ENCODE measurements at places on chromosomes 6 and 20.

DNA sequence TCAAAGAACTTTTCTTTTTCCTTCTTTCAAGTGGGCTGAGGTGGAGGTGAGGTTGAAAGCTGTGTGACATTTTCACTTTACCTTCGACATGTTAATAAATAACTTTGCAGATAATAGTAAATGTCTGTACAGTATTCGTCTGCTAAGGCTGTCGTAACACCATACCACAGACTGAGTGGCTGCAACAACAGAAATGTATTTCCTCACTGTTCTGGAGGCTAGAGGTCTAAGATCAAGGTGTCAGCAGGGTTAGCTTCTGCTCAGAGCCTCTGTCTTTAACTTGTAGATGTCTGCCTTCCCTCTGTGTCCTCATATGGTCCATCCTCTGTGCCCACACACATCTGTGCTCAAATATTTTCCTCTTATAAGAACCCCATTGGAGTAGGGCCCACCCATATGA is 14.9 kb downstream of the PHACTR2 start:
- H3K27ac ChIP-seq: peak overlapping the region; percentile 68
- no peak for ATAC-seq
- no peaks in the 10 kb centered on the region for H3K36me3 ChIP-seq
- peaks cover 42% of the 10 kb centered on the region for H3K4me1 ChIP-seq
- no peaks in the 10 kb centered on the region for H3K27me3 ChIP-seq

DNA sequence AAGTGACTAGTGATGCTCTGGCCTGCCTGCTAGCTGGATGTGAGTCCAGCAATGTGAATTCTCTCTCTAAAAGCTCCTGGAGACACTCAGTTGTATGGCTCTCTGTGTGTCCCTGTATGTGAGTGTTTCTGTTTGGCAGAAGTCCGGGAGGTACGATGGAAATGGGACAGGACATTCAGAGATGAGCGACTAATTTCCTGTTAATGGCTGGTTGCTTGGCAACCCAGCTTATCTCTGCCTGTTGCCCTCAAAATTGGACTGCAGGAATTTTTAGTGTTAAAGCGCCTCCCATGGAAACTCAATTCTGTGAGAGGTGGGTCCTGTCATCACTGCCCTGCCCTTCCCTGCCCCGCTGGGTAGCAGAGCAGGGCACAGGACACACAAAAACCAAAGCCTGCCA is 136.8 kb upstream of the LRFN2 start:
- H3K27me3 ChIP-seq: no peaks in the 10 kb centered on the region
- H3K27ac ChIP-seq: no peak overlapping the region
- H3K4me3 ChIP-seq: no peak overlapping the region
- ATAC-seq: no peak

GRCh38 chr20:9928955-9929354 is 90.1 kb upstream of the PAK5 start:
- H3K4me3 ChIP-seq: no peak overlapping the region
- H3K36me3 ChIP-seq: no peaks in the 10 kb centered on the region
- H3K4me1 ChIP-seq: no peaks in the 10 kb centered on the region
- no peaks in the 10 kb centered on the region for H3K27me3 ChIP-seq

GRCh38 chr6:71498638-71499037 is 210.0 kb downstream of the OGFRL1 start:
- H3K27me3 ChIP-seq: no peaks in the 10 kb centered on the region
- H3K4me1 ChIP-seq: peaks cover 7% of the 10 kb centered on the region
- H3K36me3 ChIP-seq: no peaks in the 10 kb centered on the region

- H3K4me3 ChIP-seq: peak overlapping the region; percentile 62
- no peak for ATAC-seq
- peak overlapping the region; percentile 93 for H3K27ac ChIP-seq
Observed at GRCh38 chr6:146545581-146545980, 1.9 kb downstream of the RAB32 start.

- H3K4me3 ChIP-seq: no peak overlapping the region
- no peaks in the 10 kb centered on the region for H3K4me1 ChIP-seq
- no peaks in the 10 kb centered on the region for H3K27me3 ChIP-seq
Observed at GRCh38 chr20:47042464-47042863, 147.8 kb downstream of the EYA2 start.

DNA sequence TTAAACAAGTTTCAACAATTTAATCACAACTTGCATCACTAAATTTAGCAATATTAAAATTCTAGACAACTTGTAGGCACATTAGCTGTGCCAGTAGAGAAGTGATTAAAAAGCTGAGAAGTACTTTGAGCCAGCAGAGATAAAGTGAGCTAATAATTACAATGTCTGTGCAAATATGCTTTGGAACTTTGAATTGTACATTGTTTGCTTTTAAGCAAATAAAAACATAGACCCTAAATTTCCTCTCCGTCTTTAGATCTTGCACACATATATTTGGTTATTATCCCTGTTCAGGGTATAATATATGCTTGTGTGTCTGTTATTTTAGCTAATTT is 44.2 kb upstream of the DEFB112 start:
- ATAC-seq: no peak
- no peak overlapping the region for H3K4me3 ChIP-seq
- no peaks in the 10 kb centered on the region for H3K4me1 ChIP-seq
- no peaks in the 10 kb centered on the region for H3K27me3 ChIP-seq

- peaks cover 6% of the 10 kb centered on the region for H3K4me1 ChIP-seq
- no peak overlapping the region for H3K27ac ChIP-seq
- H3K27me3 ChIP-seq: no peaks in the 10 kb centered on the region
- no peaks in the 10 kb centered on the region for H3K36me3 ChIP-seq
- ATAC-seq: no peak
- H3K4me3 ChIP-seq: no peak overlapping the region
Observed at GRCh38 chr6:27144740-27145079, 102.8 kb upstream of the PRSS16 start.

DNA sequence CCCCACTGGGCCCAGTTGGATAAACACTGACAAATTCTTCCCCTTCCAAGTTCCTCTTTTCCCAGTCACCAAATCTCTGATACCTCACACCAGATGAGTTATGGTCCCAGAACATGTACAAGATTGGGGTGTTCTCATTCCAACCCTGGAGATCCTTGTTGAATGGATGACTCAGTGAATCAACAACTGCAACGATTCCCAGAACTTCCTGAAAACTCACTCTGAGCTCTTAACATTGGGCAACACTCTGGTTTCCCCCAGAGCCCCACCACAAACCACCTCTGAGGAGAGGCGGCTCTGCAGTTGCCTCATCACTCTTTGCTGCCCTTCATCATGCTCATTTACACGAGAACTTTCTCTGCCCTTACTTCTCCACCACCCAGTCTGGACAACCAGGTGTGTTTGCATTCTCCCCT is 115.2 kb downstream of the MRPL14 start:
- H3K4me1 ChIP-seq: peaks cover 24% of the 10 kb centered on the region
- H3K36me3 ChIP-seq: no peaks in the 10 kb centered on the region
- H3K27me3 ChIP-seq: no peaks in the 10 kb centered on the region
- H3K27ac ChIP-seq: no peak overlapping the region
- H3K4me3 ChIP-seq: no peak overlapping the region

- no peak for ATAC-seq
- no peaks in the 10 kb centered on the region for H3K4me1 ChIP-seq
- H3K27ac ChIP-seq: no peak overlapping the region
- no peak overlapping the region for H3K4me3 ChIP-seq
Observed at GRCh38 chr6:73076211-73076954, 148.9 kb downstream of the KHDC1L start.

DNA sequence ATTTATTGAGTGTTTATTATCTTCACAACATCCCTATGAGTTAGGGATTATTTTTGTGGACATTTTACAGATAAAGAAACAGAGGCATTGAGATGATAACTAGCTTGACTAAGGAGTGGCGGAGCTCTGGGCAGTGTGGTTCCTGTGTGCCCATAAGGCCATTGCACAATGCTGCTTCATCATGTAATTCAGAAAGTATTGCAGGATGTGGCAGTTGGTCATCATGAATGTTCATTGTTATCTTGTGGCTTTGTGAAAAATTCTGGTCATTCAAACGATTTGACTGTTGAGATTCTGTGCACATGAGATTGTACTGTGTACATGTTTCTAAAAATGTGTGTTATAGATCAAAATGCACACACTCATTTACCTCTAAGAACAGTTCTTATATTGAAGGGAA is 150.8 kb downstream of the ESR1 start:
- H3K27ac ChIP-seq: no peak overlapping the region
- H3K36me3 ChIP-seq: no peaks in the 10 kb centered on the region
- no peak for ATAC-seq
- H3K4me3 ChIP-seq: no peak overlapping the region
- H3K27me3 ChIP-seq: no peaks in the 10 kb centered on the region
- H3K4me1 ChIP-seq: no peaks in the 10 kb centered on the region

- no peaks in the 10 kb centered on the region for H3K27me3 ChIP-seq
- no peak for ATAC-seq
- no peak overlapping the region for H3K27ac ChIP-seq
- no peak overlapping the region for H3K4me3 ChIP-seq
- no peaks in the 10 kb centered on the region for H3K4me1 ChIP-seq
Observed at GRCh38 chr20:25402583-25402982, 4.9 kb upstream of the GINS1 start.

DNA sequence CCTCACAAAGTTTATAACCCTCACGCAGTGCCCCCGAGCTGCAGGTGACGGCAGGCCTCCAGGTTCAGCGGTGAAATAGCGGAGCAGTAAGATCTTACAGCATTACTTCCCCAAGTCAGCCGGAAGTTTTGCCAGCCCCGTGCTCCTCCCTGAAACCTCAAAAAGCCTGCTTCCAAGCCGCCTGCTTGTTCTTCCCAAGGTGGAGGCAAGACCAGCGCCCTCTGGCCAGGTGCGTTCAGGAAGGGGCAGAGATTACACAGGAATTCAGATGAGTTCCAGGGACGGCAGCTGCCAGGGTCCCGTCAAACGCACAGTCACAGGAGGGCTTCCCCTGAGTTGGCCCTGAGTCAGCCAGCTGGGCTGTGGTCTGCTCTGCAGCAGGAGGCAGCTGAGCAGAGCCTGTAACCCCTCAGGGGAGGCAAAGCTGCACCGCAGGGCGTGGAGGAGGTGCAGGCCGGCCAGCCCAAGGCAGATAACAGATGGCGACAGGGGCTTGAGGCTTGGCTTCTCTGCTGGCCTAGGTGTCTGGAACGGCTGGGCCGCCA is 124.1 kb upstream of the RPS6KA2 start:
- no peak overlapping the region for H3K27ac ChIP-seq
- H3K27me3 ChIP-seq: no peaks in the 10 kb centered on the region
- ATAC-seq: no peak

DNA sequence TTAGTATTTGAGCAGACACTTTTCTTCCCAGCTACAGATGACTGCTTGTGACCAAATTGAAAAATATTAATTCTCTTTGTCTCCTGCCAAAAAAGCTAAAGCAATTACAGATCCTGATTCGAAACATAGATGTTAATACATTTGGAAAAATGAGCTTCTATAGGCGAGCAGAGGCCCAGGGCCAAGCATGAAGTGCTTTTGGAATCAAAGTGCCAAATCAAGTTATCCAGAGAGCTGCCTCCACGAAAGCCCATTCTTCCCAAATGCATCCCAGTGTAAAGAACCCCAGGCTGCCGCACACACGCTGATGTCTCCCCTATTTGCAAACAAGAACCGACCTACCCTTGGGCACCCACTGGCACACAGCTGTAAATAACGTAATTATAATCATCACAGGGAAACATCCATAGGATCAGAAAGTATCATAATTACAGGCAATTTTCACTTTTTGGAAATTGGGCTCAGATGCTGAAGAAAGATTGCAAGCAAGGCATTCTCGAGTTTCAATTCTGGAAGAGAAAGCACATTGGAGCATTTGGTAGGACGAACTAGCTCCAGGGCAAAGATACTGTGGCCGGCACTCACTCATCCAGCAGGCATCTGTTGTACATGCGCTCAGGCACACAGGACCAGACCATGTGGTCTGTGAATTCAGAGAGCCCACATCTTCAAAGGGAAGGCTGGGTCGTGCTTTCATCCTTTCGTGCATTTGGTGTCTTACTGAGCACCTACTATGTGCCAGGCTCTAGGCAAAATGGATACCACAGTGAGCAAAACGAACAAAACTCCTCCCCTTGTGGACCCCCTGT is 45.9 kb downstream of the BMP7 start:
- H3K4me1 ChIP-seq: no peaks in the 10 kb centered on the region
- H3K27ac ChIP-seq: no peak overlapping the region
- peaks cover 12% of the 10 kb centered on the region for H3K27me3 ChIP-seq
- no peak overlapping the region for H3K4me3 ChIP-seq

- H3K36me3 ChIP-seq: no peaks in the 10 kb centered on the region
- no peak overlapping the region for H3K27ac ChIP-seq
- no peak overlapping the region for H3K4me3 ChIP-seq
- H3K27me3 ChIP-seq: no peaks in the 10 kb centered on the region
- ATAC-seq: no peak
- H3K4me1 ChIP-seq: no peaks in the 10 kb centered on the region
Observed at GRCh38 chr6:165922309-165922794, 245.3 kb downstream of the TBXT start.

- no peak for ATAC-seq
- no peak overlapping the region for H3K4me3 ChIP-seq
- no peak overlapping the region for H3K27ac ChIP-seq
- no peaks in the 10 kb centered on the region for H3K36me3 ChIP-seq
Observed at GRCh38 chr6:24274441-24275083, 83.3 kb downstream of the DCDC2 start.

GRCh38 chr6:12594530-12594893 is 122.1 kb upstream of the PHACTR1 start:
- no peak overlapping the region for H3K27ac ChIP-seq
- H3K4me3 ChIP-seq: no peak overlapping the region
- H3K27me3 ChIP-seq: no peaks in the 10 kb centered on the region
- ATAC-seq: no peak
- no peaks in the 10 kb centered on the region for H3K4me1 ChIP-seq

DNA sequence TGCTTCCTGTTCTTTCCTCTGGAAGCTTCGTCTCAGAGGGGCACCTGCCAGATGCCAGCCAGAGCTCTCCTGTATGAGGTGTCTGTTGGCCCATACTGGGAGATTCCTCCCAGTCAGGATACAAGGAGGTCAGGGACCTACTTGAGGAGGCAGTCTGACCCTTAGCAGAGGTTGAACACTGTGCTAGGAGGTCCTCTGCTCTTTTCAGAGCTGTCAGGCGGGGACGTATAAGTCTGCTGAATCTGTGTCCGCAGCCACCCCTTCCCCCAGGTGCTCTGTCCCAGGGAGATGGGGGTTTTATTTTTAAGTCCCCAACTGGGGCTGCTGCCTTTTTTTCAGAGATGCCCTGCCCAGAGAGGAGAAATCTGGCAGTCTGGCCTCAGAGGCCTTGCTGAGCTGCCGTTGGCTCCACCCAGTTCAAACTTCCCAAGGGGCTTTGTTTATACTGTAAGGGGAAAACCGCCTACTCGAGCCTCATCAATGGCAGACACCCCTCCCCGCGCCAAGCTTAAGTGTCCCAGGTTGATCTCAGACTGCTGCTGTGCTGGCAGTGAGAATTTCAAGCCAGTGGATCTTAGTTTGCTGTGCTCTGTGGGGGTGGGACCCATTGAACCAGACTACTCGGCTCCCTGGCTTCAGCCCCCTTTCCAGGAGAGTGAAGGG is 326.7 kb downstream of the BCKDHB start:
- H3K27ac ChIP-seq: no peak overlapping the region
- H3K36me3 ChIP-seq: no peaks in the 10 kb centered on the region
- H3K27me3 ChIP-seq: no peaks in the 10 kb centered on the region
- H3K4me3 ChIP-seq: no peak overlapping the region
- no peak for ATAC-seq
